Gastrocnemius medialis (tissue), 4 donors: ENCODE measurements at places on chromosomes 1 and 21.

DNA sequence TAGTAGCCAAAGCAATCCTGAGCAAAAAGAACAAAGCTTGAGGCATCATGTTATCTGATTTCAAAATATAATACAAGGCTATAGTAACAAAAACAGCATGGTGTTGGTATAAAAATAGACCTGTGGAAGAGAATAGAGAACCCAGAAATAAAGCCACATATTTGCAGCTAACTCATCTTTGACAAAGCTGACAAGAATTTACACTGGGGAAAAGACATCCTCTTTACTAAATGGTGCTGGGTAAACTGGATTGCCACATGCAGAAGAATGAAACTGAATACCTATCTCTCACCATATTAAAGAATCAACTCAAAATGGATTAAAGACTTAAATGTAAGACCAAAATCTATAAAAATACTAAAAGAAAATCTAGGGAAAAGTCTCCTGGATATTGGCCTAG lies 59.5 kb upstream of the CD55 start:
- no peak for DNase-seq

GRCh38 chr1:156866249-156866909 lies 5.7 kb downstream of the NTRK1 start:
- no peak for DNase-seq

GRCh38 chr1:213820362-213821149 lies 167.2 kb upstream of the PROX1 start:
- no peak for DNase-seq

DNA sequence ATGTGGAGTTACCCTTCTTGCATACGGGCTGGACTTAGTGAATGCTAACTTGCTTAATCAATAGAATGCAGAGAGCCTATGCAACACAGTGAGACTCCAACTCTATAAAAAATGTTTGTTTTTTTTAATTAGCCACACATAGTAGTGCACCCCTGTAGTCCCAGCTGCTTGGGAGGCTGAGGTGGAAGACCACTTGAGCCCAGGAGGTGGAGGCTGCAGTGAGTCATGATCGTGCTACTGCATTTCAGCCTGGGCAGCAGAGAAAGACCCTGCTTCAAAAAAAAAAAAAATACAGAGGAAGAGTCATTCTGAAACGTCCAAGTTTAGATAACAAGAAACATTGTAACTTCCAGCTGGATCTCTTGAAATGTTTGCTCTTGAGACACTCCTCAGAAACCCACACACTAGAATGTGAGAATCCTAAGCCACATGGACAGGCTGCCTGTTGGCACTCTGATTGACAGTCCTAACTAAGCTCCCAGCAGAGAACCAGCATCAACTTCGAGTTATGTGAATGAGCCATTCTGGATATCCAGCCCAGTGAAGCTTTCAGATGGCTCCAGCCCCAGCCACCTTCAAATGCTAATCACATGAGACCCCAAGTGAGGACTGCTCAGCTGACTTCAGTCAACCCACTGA lies 20.0 kb upstream of the CAP1 start:
- no peak for DNase-seq

DNA sequence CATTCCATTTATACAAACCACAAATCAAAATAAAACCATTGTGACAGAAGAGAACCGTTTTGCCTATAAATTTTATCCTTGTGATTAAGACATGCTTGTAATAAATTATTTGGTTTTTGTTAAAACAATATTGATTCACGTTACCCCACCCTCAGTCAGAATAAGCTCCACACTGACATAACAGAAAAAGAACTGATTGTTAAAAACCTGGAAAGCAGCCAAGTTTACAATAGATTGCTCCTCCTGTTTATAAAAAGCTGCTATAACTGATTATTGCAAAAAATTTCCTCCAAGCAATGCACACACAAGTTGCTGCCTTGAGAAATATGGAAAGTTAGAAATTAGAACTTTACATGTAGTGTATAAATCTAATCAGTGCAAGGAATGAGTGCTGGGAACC lies 263.5 kb downstream of the SETD4 start:
- DNase-seq, result no peak

DNA sequence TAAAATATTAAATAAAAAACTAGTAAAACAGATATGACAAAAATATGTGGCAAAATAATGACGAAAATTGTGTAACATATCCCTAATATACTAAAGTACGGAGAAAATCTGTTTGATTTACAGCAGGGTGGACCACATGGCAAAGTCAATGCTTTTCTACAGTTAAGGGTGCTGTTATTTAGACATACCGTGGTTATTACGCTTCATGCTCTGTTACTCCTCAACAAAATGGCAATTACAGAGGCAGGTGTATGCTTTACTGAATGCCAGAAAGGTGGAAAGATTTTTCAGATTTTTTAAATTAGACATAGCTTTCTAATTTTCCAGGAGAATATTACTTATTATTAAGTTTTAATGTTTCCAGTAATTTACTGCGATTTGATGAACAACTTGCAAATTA lies 343.9 kb upstream of the DPYD start:
- no peak for DNase-seq

DNA sequence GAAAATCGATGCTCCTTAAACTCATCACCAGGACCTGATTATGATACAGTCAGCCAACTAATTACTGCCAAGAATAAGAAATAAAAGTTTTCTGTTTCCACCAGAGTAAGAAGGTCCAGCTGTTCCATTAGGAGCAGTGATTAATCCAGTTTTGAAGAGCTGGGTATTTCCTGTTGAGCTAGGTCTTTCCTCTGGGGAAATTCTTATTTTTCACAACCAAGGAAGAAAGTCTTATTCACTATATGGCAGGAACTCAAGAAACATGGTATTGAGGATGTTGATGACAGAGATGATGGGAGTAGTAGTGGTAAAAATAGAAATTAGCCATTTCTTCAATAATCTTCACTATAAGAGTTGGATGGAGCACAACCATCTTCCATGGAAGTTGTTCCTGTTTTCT lies 374.6 kb upstream of the RUNX1 start:
- DNase-seq, result no peak

GRCh38 chr1:74522148-74522547 lies 9.7 kb upstream of the LRRC53 start:
- no peak for DNase-seq

GRCh38 chr1:101221945-101222429 lies 14.8 kb upstream of the S1PR1 start:
- no peak for DNase-seq

GRCh38 chr1:235968831-235969230 lies 96.1 kb downstream of the NID1 start:
- DNase-seq, result no peak

DNA sequence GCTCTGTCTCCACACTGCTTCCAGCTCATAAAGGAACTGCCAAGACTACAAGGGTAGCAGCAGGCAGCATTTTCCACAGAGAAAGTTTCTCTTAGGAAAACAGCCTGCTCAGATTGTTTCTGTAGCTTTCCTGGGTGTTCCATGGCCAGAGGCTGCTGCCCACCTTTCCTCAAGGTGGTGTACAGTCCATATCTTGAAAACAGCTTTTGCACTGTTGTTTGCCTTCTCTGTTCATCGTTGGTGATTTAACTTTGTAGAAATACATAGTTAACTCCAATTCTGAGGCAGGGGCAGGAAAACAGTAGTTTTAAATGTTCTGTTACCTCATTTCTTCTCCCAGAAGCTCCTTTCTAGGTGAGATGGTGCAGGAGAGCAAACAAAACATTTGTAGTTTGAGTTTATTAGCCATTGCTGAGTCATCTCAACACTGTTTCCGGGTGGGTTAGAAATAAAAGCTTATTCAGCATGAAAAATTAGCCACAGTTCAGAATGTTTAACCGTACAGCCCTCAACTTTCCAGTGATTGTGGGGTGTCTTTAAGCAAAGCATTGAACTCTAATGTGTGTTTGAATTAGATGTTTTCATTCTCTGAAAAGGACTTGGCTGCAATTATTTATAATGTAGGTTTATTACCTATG lies 41.7 kb downstream of the DIP2A start:
- no peak for DNase-seq

DNA sequence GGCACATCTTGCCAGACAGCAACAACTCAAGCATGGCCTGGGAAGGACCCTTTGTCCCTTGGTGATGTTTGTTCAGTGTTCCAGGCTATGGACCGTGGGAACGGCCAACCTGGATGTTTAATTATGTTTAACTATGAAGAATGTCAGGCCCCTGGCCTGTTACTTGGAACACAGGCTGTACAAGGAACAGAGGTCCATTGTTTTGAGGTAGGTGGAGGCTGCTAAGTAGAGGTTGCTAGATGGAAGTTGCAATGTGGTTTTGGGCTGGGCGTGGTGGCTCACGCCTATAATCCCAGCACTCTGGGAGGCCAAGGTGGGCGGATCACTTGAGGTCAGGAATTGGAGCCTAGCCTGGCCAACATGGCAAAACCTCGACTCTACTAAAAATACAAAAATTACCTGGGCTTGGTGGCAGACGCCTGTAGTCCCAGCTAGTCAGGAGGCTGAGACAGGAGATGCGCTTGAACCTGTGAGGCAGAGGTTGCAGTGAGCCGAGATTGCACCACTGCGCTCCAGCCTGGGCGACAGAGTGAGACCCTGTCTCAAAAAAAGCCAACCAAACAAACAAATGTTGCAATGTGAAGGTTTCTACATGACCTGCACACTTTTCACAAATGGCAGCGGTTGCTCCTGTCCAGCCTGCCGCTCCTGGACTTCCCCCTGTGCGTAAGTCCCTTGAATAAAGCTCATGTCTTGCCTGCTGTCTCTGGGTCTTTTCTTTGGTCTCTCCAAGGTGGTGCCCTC lies 2.5 kb upstream of the LEFTY1 start:
- no peak for DNase-seq

- DNase-seq, result no peak
Observed at GRCh38 chr1:156584813-156585212, 5.3 kb downstream of the TTC24 start.

GRCh38 chr1:115492019-115492595 lies 149.7 kb upstream of the VANGL1 start:
- no peak for DNase-seq

DNA sequence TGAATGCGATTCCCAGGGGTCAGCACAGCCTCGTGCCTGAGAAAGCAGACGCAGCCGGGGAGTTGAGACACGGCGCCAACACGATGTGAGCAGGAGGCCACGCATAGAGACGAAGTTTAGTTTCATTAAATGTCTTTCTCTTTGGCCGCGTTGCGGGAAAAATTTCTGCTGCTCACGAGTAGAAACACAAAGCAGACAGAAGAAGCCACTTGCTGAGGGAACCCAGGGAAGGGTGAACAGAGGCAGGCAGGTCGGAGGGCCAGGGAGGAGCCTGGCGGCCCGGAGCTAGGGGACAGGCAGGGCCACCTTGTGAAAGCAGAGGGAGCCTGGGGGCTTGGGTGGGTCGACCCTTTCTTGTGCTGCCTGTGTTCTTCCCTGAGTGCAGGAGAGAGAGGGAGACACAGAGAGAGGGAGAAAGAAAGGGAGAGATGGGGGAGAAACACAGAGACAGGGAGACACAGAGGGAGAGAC lies 33.2 kb downstream of the POFUT2 start:
- no peak for DNase-seq

DNA sequence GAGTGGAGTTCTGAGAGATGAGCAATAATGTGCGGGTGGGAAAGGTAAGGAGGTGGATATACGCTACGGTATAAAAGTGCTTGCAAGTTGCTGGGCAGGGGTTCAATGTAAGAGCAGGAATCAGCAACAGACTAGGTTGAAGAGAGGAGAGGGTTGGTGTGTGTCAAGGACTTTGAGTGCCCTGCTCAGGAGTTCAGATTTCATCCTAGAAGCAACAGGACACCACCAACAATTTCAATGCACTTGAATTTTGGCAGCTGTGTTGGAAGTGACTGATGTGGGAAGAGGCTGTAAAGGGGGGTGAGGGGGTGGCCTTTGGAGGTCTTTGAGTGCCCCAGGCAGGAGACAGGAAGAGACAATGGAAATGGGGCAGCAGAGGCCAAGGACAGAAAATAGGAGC lies 57.3 kb downstream of the RHOU start:
- peak; percentile 54 for DNase-seq

DNA sequence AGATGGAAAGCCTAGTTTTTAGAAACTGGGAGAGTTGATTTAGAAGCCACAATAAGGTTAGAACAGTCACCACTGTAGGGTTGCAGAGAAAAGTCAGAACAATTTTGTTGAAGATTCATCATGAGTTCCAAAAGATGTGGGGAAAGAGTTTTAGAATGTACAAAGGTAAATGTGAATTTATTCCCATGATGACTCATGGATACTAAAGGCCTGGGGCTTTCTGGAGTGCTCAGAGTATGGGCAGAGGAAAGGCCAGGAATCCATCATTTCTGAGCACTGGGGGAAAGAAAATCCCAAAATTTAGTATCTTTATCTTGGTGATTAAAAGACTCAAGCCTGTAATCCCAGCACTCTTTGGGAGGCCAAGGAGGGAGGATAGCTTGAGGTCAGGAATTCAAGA lies 17.8 kb downstream of the YBX1 start:
- no peak for DNase-seq

DNA sequence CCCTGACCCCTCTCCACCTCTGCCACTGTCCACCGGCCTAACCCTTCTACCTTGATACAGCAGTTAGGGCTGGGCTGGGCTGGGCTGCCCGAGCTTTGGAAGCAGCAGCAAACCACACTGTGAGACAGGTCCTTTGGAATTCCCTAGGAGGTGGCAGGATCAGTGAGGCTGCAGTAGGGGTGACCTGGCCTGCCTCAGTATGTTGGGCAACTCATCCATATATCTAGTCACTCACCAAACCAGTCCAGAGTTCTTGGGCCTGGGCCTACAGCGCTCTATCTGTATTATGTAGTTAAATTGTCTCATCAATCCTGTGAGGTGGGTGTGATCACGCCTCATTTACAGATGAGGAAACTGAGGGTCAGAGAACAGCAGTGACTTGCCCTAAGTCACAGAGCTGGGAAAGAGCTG lies 13.3 kb upstream of the SYNC start:
- DNase-seq, result no peak

- DNase-seq, result no peak
Observed at GRCh38 chr21:44571844-44572782, 1.4 kb upstream of the KRTAP10-4 start.

DNA sequence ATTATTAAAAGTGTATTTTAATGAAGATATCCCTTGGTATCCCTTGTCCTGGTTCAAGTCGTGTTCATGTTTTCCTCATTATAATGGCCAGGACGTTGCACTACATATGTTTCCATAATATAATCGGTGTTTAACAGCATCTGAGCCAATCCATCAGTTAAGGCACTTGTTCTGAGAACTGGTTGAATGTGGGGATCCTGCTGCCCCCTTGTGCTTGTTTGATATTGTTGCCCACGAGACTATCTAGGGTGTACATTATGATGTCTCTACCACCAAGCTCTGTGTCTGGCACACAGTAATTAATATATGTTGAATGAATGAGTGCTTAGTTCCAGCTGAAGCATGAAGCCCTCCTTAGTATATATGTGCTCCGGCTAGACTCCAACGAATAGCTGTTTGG lies 193.0 kb downstream of the CACNA1E start:
- DNase-seq, result peak; percentile 10

GRCh38 chr1:54336116-54336515 lies 70.1 kb downstream of the SSBP3 start:
- no peak for DNase-seq

GRCh38 chr1:71666609-71667008 lies 585.8 kb upstream of the ZRANB2 start:
- no peak for DNase-seq

- DNase-seq, result peak; percentile 71
Observed at GRCh38 chr1:153535242-153536011, at the start of gene S100A6. Gene S100A6, minus strand, starts transcription at chr1:153535991. Its CDS starts 652 bp downstream, at chr1:153535339.
